GM12865 (cell line): ENCODE measurements at places on chromosomes 11 and 22.
A peak's percentile ranks its signal among the peaks of the same experiment; 100 is the strongest.

GRCh38 chr11:110986016-110986415 is 259.5 kb upstream of the POU2AF2 start:
- no peak for DNase-seq

DNA sequence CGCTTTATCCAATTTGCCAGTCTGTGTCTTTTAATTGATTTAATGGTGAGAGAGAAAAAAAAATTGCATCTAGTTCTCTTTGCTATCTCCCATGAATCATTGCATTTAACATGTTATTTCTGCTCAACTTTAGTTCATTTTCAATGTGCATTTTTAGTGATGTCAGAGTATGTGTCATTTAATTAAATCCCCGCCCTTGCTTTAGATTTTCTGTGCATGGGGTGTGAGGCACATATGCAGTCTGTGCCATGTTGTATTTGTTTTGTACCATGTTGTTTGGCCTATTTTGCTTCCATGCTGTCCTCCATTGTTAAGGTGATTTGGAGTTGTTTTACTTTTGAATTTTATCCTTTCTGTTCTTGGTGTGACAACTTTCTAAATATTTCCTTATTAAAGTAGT is 8.3 kb upstream of the NCR3LG1 start:
- DNase-seq: no peak

DNA sequence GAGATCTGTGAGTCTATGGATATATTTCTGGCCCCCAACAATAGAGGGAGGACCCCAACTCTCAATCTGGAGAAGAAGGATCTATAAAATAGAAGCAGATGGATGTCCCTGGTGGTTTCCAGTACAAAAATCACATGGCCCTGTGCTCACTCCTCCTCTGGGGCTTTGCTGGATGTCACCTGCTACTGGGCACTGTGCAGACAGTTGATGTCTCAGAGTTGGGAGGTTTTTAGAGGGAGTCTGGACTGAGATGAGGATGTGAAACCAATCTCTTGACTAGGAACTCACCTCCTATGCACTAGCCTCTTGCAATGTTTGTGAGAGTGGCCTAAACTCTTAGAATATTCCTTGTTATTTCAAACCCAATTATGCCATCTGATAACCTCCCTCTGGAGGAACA is 107.2 kb downstream of the SCN3B start:
- DNase-seq: peak; percentile 57

- DNase-seq: peak; percentile 21
These were observed 25.4 kb downstream of the APIP start for GRCh38 chr11:34890812-34891211.

GRCh38 chr22:40595497-40596234 is 40.9 kb downstream of the MRTFA start:
- DNase-seq: no peak

DNA sequence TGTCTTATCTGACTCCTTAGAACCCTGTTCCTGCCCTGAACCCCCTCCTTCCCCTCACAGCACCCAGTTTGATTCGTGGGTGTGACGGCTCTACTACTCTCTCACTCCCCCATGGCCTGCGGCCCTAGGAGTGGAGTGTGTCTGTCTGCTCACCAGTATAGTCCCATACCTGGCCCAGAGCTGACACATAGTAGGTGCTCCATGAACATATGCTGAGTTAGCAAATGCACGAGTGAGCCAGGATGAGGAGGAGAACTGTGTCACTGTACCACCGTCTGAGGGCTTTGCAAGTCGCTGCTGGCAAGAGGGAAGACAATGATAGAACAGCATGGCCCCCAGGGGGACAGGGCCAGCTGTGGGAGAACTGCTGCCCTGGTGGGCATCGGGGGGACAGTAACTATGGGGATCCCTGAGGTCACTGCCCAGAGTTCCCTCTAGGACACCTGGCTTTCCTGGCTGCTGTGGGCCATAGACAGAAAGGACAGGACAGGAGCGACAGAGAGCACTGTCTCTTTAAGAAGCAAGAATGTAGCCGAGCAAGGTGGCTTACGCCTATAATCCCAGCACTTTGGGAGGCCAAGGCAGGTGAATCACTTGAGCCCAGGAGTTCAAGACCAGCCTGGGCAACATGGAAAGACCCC is 19.2 kb upstream of the KIAA0930 start:
- DNase-seq: no peak

GRCh38 chr11:33881651-33882503 is 10.0 kb downstream of the LMO2 start:
- no peak for DNase-seq

DNA sequence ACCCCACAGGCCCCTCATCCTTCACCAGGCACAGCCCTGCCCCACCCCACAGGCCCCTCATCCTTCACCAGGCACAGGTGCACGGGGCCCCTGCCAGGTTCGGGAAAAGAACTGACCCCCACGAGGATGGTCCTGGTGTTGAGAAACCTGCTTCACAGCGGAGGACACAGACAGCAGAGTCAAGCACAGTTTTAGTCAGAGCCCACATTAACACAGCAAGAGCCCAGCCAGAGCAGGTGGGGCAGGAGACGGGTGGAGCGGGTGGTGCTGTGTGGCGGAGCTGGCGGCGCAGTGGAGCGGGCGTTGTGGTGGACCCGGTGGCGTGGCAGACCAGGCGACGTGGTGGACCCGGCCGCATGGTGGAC is 1085.5 kb downstream of the BRD1 start:
- DNase-seq: no peak

- DNase-seq: no peak
These were observed 7.8 kb upstream of the PAX6 start for GRCh38 chr11:31818874-31819331.

DNA sequence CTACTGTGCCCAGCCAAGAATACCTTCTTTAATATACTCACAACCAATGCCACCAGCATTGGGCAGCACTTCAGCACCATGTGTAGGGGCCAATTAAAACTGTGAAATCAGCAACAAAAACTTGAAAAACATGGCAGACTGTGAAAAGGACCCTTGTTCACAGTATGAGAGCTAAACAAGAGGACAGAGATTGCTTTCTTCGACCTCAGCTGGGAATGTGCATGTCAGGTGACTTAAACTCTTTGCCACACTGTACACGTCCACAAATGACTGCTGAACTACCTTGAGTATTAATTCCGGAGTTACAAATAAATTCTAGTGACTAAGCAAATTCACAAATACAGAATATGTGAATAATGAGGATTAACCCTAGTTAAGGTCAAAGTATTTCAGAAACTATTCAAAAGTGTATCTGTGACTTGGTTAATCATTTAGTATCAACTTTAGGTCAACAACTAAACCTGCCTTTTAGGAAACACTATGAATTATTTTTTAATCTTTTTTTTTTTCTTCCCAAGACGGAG is 33.0 kb downstream of the DDX6 start:
- no peak for DNase-seq

GRCh38 chr11:93216511-93217101 is 18.8 kb upstream of the SLC36A4 start:
- no peak for DNase-seq

DNA sequence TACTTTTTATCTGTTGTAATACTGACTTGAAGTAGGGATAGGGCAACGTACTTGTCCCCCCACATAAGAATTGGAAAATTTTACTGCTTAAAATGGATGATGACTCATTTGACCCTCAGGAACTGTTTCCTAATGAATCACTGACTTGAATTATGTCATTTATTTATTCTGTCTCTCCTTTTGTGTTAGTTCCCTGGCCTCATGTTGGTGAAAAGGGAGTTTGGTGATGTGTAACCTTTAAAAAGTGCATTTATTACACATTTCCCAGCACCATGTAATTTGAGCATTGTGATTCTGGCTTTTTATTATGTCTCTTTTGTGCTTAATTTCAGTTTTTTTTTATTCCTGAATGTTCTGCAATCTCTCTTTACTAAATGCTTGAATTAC is 20.3 kb upstream of the PGM2L1 start:
- no peak for DNase-seq

GRCh38 chr22:35206889-35207288 is 50.4 kb upstream of the HMGXB4 start:
- DNase-seq: no peak

DNA sequence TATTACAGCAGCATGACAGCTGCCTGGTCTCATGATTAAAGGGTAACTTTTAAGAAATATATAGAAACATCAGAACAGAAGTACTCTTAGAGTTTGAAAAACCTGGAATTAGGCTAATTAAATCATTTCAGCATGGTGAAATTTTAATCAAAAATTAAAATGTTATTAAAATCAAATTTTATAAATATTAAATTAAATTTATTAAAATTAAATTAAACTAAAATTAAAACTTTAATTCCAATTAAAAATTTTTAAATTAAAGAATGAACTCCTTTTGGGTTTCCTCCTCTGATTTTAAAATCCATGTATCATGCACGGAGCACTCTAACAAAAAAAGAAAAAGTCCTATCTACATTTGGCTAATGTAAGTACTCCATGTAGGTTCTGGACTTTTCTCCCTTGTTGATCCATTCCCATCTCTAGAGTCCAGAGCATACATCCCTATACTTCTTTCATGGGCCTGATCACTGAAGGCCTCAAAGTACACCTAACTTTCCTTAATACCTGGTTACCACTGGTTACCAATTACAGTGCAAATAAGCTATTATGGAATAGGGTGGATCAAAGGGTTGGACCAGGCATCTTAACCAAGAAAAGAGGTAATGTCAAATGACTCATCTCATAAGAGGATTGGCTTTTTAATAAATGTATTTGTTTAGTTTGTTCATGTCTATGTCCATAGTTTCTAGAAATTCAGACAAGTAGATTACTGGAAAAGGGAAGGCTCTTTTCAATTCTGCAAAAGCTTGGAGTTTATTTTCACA is 48.4 kb upstream of the MUC15 start:
- no peak for DNase-seq

GRCh38 chr22:23068096-23068831 is 2.1 kb upstream of the GNAZ start:
- DNase-seq: no peak

DNA sequence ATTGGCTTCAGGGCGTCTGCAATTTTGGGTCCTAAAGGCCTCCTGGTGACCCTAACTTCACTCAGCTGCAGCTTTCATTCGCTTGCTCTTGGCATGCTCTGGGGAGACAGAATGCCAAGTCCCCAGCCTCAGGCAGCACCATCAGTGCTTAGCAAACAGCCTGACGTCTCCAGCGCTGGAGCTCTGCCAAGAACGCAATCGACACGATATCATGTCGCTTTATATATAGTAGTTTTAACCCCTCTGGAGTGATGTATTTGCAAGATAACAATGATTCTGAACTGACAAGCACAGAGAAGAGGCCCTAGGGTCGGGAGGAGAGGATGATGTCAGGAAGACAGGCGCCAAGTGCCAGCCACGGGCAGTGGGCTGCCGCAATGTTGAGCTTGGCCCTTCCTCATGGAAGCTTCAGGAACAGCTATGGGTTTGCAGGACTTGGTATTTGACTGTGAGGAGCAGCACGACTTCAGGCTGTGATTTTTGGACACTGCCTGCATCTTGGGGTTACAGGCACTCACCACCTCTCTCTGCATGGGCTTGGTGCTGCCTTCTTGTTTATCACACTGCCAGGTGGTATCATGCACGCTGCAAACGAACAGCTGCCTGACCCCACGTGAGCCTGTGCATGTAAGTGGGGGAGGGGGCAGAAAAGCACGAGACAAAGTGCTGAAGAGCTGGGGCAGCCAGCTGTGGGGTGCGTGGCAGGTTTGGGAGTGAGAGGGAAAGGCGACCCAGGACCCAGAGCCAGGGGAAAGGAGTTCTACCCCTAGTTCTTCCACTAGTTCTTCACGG is 26.1 kb downstream of the B3GAT1 start:
- no peak for DNase-seq

GRCh38 chr11:131884461-131885073 is 514.2 kb downstream of the NTM start:
- DNase-seq: no peak

GRCh38 chr11:89327885-89328284 is 150.2 kb downstream of the TYR start:
- DNase-seq: no peak

- no peak for DNase-seq
These were observed 48.5 kb downstream of the OR4D9 start for GRCh38 chr11:59559886-59560285.

GRCh38 chr11:33670250-33671011 is 30.2 kb downstream of the C11orf91 start:
- DNase-seq: peak; percentile 37

DNA sequence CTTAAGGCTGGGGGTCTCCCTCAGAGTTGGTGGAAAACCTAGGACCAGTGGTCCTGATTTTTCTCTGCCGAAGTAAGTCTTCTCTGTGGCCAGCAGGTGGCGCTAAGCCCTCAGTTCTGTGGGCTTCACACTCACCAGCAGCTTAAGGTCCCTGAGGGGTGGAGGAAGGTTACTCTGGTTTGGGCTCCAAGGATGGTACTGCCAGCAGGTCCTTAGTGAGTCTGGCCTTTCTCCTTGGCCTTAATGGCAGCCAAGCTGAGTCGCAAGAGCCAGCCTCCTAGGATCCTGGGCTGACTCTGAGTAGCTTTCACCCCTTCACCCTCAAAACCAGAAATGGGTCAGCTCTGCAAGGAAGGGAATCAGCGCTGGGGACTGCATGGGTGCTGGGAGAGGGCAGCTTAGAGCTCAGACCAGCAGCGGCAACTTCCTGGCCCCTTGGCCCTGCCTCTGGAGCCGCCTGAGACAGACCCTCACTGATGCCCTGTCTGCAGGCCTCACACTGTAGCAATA is 4.4 kb downstream of the KCNJ11 start:
- DNase-seq: peak; percentile 89

DNA sequence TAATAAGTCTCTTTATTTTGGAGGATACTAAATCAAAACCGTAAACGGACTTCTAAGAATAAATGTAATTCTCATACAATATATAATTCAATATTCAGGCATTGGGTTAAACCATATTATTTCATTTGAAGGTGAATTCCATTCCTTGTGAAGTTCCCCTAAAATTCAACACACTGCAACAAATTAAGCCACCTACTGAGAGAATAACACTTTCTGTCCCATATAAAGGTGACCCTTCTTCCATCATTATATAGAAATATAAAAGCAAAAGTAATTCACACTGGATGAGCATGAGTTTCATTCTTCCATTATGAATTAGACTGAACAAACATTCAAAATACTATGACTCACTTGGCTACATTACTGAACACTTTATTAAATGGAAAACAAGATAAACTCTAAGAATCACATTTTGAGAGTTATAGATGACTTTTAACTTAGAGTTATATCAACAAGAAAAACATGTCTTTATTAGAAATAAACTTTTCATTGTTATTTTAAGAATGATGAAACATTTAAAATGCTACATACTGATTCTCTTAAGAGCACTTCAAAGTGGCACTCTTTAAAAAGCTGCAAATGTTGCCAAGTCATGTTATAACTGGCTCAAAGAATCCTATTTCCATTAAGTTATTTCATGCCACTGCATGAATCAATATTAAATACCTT is 2.8 kb downstream of the SESN3 start:
- no peak for DNase-seq
